ENCODE measurements at places on chromosomes 5 and 9.

DNA sequence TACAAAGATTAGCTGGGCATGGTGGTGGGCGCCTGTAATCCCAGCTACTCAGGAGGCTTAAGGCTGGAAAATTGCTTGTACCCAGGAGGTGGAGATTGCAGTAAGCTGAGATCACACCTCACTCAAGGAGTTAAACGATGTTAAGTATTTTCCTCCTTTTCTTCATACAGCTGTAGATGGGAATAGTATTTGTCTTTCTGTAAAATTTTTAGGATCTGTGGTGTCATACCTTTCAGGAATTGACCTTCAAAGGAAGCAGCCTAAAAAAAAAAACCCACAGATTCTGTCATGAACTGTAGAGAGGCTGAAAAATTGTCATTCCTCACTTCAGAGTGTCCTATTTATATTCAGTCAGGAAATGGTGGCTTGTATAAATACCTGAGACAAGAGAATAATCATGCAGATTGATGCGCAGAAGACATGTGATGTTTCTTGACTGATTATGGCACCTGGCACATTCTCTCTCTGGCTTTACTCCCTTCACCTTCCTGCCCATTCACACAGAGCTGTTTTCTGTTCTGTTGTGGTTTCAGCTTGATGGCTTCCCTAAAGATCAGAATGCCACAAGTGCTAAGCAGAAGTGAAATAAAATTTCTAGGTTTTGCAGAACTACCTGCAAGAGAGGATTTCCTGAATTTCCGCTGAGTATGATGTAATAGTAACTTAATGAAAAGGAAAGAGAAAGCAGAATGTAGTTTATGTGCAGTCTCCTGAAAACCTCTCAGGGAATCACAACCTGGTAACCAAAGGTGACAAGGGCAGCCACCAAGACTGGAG lies 3.8 kb downstream of the IFNA1 start:
- no peak for DNase-seq

- DNase-seq, result peak; percentile 73
Measured at GRCh38 chr9:35646153-35646532, 4.6 kb downstream of the SIT1 start.

GRCh38 chr9:6838158-6838557 lies 80.4 kb downstream of the KDM4C start:
- no peak for DNase-seq

DNA sequence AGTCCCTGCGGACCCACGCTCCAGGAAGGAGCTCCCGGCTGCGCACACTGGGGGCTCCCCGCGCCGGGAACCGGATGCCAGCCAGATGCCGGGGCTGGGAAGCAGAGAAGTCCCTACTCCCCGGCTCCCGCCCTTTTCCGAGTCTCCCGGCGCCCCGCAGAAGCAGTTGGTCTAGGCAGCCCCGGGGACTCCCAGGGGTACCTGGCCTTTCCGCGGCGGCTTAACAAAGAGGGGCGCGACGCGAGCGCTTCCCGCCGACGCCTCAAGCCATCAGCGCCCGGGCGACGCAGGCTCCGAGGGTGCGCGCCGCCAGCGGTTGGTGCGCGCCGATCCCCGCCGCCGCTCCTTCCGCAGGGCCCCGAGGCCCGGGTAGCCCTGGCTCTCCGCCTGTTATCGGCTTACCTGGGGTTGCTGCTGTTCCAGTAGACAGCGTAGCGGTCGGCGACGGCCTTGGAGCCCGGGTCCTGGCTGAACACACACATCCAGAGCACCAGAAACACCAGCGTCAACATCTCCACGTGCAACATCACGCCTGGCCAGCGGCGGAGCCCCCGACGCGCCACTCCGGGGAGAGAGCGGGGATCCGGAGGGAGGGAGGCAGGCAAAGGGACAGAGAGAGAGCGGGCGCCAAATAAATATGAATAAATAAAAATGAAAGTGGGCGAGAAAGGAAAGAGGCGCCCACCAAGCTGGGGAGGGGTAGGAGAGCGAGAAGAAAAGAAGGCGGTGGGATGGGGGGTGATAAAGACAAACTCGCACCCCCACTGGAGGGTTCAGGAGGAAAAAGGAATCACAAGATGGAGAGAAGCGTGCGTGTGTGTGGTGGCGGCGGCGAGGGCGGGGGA lies 428 bp downstream of the EFNA5 start:
- no peak for DNase-seq

GRCh38 chr5:69276422-69277174 lies 41.9 kb downstream of the CDK7 start:
- peak; percentile 69 for DNase-seq

DNA sequence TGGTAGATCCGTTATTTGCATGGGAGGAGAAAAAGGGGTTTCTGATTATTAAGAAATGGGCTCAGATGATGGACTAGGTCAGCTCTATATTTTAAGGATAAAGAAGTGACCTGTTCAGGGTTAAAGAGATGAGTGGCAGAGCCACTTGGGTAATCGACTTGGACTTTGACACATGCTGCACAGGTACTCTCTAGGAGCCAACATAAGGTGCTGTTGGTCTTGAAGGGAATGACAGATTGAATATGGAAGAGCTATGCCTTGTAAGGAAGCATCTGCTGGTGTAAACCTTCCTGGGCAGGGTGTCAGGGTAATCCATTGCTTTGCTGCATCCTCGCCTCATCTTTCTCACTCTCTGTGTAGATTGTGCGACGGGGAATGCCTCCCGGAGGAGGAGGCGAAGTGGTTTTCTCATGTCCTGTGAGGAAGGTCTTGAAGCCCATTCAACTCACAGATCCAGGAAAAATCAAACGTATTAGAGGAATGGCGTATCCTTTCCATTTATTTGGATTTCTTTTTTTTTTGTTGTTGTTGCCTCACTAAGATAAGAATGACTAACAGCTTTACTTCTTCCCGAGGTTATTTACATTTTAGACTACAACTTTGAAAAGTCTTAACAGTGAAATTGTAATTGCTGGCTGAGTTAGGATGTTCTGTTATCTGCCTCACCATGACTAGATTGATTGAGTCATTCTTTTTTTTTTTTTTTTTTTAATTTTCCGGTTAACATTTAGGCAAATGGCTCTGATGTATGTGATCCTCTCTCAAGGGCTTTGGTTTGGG lies 41.2 kb downstream of the RCL1 start:
- no peak for DNase-seq

DNA sequence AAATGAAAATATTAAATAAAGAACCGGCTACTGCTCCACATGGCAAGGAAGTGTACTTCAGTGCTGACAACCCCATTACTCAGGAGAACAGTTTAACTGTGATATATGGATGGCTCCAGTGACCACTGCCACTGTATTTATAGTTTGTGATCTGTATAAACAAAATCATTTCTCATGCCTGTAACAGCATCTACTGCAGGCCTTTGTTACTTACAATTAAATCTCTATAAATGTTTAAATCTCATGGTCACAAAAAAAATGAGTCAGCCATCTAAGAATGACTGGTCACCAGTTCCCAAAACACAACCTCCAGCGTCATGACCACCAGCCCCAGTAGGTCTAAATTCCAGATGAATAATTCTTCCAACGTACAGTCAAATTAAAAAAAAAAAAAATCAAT lies 24.6 kb downstream of the SERINC5 start:
- peak; percentile 77 for DNase-seq

DNA sequence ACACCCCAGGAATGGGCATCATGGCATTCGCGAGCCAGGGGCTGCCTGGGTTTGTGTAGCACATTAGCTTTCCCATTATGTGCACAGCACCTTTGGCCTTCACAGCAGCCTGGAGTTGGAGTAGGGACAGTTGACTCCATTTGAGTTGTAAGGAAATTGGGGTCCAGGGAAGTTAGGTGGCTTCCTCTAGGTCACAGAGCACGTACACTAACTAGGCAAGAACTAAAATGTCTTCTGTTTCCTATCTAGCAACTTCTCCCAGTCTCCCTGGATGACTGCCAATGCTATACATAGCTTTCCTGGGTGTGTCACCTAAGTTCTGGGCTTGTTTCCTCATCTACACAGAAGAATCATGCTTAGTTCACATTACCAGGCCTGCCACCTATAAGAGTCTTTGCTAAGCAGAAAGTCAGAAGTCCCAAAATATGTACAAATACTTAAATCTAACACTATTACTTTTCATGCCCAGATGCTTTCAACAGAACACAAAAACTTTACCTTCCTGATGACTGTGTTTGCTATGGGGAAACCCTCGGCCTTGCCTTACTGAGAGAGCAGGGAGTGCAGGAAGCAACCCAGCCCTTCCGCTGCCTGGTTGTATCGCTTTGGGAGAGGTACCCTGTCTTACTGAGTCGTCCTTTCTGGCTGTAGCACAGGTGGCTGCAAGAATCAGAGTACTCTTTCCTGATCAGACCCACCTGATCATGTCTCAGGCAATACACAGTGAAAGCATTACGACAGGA lies 12.0 kb downstream of the MACROH2A1 start:
- DNase-seq, result peak; percentile 57

- no peak for DNase-seq
Measured at GRCh38 chr5:37787742-37788141, 52.1 kb downstream of the GDNF start.

DNA sequence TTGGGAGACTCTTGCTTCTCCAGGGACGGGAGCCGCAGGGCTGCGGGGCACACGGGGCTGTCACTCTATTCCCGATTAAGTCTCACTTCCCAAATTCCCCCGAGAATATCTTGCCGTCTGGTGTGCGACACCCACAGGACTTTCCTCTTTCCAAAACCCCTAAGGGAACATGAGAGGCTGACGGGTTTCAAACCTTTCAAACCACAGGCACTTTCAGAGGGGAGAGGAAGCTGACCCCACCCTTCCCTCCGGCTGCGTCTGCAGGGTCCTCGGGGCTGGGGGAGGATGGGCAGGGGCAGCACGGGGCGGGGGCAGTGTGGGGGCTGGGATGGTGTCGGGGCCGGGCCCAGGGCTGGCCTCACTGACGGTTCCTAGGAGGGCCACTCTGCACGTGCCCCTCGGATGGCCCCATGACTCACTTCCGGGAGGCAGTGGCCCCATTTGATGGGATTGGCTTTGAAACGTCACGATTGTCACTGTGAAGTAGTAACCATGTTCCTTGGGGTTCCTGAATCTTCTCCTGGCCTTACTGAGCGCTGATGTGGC lies 38.2 kb downstream of the SLC9A3 start:
- no peak for DNase-seq

- no peak for DNase-seq
Measured at GRCh38 chr9:109022873-109023272, 9.6 kb upstream of the CTNNAL1 start.

DNA sequence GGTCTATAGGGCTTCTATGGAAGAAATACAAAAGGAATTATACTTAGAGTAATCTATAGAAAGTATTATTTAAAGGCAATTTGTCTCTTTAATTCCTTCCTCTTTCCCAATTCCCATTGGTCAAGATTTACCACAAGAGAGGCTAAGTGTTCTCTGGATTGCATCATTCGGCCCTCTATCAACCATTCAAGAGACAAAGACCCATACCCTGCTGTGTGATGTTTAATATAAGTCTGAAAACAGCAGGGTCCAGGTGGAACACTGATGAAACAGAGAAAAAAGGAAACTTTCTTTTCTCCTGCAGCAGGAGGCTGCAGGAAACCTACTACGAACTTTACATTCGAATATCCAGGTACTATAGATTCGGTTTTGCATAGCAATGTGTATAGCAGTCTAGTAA lies 323.4 kb downstream of the CHSY3 start:
- DNase-seq, result no peak

- DNase-seq, result no peak
Measured at GRCh38 chr5:53613536-53613935, 53.1 kb downstream of the NDUFS4 start.

- DNase-seq, result peak; percentile 23
Measured at GRCh38 chr5:42767491-42768105, 11.0 kb downstream of the CCDC152 start.

DNA sequence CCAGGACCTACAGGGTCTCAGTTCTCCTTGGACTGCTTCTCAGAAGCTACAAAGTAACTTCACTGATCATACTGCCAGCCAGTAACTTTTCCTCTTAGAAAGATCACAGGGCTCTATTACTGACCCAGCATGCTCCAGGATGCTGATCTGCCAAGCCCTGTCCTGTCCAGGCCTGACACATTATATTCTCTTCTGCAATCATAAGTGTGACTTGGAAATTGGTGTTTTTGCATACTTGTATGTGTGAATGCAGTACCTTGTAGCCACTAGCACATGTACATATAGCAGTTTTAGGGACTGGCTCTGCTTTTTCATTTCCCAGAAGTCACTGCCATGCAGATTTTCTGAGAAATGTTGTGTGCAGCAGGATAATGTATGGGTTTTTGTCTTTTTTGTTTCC lies 40.1 kb upstream of the CCNH start:
- DNase-seq, result no peak

DNA sequence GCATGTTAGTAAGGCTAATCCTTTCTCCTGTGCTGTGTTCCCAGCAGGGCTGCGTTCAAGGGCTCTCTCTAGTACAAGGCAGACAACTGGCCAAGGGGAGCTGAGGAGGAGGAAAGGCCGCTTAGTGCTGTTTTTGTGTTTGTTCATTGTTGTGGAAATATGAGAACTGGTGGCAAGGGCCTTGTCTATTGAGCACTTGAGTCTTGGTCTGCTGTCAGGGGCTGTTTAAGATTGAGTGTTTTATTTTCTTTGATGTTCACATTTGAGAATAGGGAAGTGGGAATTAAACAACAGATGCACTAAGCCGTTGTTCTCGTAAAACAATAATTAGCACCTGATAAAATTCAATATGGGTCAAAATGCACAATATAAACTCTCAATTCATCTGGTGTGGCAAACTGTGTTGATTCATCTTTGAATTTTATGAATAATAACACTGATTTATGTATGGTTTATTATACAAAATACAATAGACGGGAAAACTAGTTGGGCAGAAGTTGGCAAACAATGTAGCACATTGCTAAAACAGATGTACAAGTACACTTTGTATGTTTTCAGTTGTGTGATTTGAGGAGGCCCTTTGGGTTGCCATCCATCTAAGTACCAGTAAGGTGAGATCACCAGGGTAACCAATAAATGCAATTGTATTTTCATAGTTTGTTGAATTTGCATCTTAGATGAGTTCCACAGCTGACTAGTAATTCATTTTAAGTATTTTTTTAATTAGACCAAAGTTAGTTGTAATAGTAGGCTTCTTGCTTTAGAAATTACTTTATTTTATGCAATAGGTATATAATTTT lies 97.6 kb upstream of the GRHPR start:
- DNase-seq, result no peak
